HT1080 (cell line): ENCODE measurements at places on chromosomes 1 and 21.

DNA sequence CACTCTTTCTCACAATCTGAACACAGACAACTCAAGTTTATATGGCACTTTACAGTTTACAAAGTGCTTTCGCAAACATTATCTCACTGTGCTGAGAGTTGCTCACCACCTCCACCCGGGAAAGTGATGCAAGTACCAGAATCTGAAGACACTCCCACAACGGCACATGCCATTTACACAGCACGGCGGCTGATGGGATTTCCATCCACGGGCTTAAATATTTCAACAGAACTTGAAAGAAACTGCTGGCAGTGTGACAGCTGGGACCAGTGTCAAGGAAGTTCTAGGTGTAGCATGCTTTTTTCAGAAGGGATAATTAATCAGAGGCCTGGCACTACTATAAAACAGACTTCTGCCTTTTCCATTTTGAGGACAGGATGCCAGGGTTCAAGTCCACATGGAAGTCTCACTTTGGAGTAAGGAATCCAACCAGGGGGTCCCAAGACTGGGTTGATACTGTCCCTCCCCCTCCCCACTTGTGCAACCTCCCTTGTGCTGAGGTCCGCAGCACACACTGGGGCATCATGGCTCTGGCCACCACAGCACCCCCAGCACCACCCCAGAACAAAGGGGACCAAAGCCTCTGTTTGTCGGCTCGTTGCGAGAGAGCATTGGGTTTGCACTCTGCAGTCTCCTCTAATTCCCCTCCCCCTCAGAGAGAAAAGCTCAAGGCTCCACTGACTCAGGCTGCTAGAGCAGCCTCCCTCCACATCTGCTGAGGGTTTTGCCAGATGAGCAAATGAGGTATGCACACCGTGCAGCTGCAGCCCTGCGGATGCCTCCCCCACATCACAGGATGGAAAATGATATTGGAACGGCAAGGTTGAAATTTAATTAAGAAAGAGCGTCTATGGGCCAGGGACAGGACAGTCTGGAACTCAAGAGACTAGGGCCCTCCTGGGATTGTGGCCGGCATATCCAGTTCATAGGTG lies 154.9 kb downstream of the TGFBR3 start:
- peak; percentile 48 for DNase-seq

GRCh38 chr1:37403166-37403565 lies 71.2 kb upstream of the ZC3H12A start:
- no peak for DNase-seq

DNA sequence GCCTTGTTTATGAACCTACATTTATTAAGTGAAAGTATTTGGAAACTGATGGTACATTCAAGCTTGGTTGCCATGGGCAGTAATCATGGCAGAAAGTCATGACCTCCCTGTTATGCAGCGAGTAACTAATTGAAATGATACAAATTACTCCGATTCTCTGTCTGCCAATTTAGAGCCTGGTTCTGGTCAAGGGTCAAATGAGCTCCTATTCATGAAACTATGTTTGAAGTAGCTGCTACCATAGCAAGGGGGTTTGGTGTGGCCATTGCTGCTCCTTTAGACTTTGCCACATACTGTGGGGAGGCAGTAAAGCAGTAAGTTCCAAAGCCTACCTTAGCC lies 187.2 kb upstream of the FOXD3 start:
- no peak for DNase-seq

- DNase-seq: no peak
Observed at GRCh38 chr1:107291987-107292386, 151.1 kb downstream of the NTNG1 start.

- peak; percentile 87 for DNase-seq
Observed at GRCh38 chr1:12179111-12179519, 12.3 kb downstream of the TNFRSF1B start.

DNA sequence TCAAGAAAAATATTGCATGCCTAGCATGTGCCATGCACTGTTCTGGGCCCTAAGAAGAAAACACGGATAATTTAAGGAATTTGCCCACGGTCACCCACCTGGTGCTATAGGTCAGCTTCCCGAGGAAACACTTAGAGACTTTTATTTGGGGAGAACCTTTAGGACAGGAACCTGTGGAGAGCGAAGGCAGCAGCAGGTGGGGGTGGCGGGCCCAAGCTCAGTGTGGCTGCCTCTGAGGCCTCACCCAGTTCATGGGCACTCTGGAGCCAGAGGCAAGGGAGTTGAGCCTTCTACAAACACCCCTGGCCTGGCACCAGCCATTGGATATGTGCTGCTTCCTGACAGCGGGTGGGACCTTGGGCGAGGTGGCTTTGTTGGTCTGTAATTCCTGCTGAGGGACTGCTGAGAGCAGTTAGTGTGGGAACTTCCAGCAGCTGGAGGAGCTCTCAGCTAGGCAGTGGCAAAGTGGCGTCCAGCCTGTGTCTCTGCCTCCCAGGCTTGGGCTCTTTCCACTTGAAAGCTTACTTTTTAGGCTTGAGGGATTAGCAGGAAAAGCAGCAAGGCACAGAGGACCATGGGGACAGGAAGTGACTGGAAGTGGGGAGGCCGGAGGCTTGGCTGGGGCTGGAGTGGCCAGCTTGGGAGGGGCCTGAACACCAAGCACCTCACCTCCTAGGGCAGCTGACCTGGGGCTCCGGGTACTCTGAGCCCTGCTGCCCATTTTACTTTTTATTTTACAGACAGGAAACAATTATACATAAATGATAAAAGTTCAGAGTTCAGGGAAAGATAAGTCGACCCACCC lies 19.1 kb downstream of the MRPL37 start:
- no peak for DNase-seq

DNA sequence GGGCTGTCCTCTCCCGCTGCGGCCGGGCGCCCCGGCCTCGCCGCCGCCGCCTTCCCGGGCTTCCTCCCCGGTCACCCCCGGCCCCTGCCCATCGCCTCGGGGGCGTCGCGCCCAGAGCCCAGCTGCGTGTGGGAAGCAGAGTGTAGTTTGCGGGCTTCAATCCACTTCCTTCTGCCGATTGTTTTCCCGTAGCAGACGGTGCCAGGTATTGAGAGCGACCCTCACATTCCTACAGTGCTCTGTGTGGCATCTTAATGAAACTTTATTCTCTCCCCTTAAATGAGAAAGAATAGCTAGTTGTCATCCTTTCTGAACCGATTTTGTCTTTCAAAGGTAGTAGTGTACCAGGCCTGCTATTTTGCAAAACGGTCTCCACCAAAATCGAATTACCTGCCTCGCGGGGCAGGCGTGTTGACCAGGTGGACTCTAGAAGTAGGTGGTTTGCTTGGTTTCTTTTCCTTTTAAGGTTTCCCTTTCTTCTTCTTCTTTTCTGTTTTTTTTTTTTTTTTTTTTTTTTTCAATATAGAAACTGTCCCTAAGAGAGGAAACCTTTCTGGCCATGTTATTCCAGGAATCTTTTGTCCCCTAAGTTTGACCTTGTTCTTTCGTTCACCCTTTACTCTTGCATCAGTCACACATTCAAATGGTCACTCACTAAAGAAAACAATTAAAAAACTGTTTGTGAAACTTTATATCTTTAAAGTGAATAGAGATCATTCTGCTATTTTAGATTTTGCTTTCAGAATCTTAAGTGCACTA lies 881 bp downstream of the USP25 start:
- DNase-seq: peak; percentile 10
